ENCODE measurements at places on chromosomes 7 and 10.

- no peak for DNase-seq
These were observed 69.5 kb downstream of the STK17A start for GRCh38 chr7:43652364-43652763.

DNA sequence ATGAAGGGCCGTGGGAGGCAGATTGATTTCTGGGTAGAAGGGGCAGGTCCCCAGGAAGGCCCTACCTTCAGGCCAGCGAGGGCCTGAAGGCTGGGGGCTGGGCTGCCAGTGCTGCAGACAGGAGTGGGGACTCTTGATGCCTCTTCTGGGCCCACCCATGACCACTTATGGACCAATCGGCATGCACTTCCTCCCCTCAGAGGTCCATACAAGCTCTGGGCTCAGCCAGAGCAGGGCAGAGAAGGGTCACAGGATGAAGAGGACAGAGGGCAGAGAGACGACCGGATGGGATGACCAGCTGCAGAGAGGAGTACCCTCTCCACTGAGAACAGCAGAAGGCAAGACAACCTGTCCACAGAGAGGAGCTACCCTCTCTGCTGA lies 120.1 kb downstream of the DYNC2I1 start:
- no peak for DNase-seq

DNA sequence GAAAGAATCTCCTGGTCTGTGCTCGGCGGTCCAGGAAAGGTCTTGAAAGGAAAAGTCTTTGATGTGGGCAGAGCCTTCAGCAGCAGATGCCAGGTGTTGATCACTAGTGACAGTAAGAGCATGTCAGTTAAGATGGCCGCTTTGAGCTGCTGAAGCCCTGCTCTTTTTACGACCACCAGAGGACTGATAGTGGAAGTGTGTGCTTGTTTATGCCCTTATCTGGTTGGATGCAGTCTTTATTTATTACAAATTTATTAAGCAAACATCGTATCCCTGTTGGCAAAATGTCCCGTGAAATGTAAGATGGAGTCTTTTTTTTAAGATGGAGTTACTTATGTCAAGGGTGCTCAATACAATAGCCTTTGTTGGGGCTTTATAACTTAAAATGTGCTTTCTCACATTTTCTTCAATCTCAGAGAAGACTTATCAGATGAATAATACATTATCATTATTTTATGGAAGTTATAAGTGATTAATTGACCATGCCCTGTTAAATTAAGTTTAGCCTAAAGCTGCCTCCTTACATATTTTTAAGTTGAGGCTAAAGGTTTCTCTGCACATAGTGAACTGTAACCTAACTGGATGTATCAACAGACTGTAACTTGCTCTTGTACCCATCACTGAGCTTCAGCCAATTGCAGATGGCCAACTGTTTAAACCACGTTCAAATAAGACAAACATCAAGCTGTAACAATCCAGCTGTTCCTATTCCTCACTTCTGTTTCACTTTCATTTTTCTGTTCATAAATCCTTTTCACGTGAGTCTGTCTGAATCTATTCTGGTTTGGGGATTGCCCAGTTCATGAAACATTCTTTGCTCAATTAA lies 97.4 kb upstream of the PIK3CG start:
- DNase-seq, result peak; percentile 52

GRCh38 chr7:39406467-39406866 lies 159.7 kb upstream of the YAE1 start:
- no peak for DNase-seq

DNA sequence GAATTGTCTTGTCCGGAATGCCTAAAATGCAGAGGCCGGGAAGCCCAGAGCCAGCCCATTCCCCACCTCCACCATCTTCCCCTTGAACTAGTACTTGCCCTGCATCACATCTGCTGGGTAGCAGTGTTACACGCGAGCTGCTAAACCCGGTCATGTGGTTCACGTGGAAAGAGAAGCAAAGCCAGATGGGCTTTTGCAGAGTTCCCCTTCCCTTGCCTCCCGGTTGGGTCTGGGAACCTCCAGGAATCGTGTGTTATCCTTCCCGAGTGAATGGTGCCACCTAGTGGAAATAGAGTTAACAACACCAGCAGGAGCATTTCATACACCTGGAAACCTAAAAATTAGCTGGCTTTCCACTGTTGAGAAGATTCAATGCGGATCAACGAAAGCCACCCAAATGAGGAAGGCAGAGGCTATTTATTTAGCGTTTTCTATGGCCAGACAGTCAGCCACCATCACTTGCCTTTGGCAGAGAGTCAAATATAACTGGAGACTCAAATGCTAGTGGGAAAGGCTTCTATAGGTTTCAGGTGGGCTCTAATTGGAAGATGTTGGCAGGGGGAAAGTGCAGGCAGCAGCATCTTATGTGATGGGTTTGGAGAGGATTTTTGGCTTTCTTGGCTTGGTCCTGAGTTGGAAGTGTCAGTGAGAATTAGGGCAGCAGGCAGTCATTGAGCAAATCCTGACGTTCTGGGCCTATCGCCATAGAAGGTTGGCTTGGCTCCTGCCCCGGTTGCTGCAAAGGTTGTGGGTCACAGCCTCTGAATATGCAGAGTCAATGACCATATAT lies 12.9 kb upstream of the DENND2A start:
- DNase-seq, result peak; percentile 77

GRCh38 chr10:70917635-70918034 lies 29.3 kb upstream of the PCBD1 start:
- no peak for DNase-seq

DNA sequence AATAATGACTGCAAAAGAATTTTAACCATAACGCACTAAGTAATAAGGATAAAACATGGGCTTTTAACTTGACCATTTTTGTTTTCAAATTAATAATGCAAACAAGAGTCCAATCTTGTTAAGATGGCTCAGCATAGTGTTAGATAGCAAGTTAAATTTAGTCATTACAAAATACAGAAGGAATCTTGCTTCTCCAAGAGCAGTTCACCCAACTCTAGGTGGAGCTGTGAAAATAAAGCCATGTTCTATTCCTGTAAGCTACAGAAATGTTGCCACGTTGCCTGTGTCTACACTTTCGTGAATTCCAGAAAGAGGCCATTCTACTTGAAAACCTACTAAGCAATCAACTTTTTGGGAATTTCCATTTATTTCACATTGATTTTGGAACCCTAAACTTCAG lies 191.9 kb downstream of the SFMBT2 start:
- DNase-seq, result peak; percentile 21

GRCh38 chr7:108010377-108010776 lies 7.4 kb upstream of the LAMB1 start:
- DNase-seq, result no peak

DNA sequence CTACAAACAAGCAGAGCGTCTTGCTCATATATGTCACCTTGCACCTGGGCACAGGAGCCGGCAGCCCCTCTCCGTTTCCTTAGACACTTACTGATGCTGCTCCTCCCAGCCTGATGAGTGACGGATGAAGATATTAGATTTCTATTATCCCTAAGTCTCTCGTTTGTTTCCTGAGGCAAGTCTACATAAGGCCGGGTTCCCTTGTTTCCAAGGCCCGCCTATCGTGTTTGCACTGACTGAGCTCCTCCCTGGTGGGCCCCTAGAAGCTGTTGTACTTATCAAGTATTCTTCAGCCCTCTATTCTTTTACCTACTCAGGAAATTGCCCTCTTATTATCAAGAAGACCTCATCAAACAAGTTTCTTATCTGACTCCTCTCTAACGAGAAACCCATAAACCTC lies 18.5 kb downstream of the SH3PXD2A start:
- DNase-seq, result no peak

GRCh38 chr10:79077488-79078173 lies 8.9 kb downstream of the ZMIZ1 start:
- no peak for DNase-seq

DNA sequence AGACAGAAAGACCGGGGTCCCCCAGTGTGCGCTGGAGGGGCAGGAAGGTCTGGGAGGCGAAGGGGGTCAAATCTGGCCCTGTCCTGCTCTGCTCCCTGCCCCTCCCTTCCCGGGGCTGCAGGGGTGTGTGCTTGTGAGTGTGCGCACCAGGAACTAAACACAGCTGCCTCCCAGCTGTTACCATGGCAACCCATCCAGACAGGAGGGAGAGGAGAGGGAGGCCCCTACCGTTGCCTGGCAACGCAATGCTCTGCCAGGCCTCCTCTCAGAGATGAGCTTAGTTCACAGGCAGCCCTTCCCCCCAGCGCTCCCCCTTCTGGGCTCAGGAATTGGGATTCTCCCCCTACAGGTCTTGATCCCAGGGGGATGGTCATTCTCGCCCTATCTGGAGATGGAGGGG lies 6.1 kb downstream of the NYAP1 start:
- DNase-seq, result peak; percentile 83

DNA sequence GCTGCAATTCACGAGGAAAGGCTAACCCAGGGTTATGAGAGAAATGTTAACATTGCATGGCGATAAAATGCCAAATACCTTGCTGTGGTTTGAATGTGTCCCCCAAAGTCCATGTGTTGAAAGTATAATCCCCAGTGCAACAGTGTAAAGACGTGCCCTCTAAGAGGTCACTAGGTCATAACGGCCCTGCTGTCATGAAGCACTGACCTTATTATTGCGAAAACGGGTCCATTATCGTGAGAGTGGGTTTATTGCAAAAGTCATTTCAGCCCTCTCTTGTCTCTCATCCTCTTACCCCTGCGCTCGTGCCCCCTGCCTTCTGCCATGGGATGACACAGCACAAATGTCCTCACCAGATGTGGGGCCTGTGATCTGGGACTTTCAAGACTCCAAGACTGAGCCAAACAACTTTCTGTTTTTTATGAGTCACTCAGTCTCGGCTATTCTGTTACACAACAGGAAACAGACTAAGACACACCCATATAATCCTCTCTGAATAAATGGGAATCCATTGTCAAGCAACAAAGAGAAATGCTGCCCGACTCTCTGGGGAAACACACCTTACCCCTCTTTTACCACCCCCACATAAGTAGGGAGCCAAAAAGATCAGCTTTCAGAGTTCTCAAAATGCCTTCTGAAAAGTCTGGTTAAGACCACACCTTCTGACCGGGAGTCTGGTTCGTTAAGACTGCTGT lies 73.1 kb upstream of the UCN3 start:
- DNase-seq, result peak; percentile 92

DNA sequence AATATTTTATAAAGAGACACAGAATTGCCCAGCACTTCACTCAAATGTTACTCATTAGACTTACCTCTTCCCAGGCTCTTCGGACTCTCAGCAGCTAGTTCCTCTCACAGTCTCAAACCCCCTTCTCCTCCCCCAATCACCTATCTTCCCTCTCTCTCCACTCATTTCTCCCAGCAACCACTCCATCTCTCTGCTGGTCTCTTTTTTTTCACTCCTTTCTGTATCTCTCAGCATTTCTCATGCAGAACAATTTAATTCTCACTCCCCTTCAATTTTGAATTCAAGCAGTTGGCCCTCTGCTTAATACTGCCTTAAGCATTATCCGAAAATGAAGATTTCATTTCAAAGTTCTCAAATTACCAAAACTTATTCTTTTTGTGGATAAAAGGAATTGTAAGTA lies 34.4 kb upstream of the CAV2 start:
- DNase-seq, result no peak

DNA sequence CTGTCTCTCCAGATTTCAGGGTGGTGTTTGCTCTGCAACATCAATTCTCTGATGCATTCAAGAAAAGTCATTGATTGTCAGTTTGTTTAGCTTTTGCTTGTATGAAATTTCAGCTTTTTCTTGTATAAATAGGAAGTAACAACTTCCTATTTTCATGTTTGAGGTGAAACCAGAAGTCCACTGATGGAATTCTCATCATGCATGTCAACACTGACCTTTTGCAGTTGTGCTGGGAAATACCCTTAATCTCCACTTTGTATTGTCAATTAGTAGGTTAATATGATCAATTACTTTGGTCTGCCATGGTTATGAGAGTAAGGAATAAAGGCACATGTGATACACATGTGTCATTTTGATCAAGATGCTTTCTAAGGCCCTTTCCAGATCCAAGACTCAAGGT lies 208.8 kb upstream of the HPS1 start:
- DNase-seq, result no peak

GRCh38 chr10:60123668-60124067 lies 217.3 kb upstream of the CCDC6 start:
- peak; percentile 57 for DNase-seq

DNA sequence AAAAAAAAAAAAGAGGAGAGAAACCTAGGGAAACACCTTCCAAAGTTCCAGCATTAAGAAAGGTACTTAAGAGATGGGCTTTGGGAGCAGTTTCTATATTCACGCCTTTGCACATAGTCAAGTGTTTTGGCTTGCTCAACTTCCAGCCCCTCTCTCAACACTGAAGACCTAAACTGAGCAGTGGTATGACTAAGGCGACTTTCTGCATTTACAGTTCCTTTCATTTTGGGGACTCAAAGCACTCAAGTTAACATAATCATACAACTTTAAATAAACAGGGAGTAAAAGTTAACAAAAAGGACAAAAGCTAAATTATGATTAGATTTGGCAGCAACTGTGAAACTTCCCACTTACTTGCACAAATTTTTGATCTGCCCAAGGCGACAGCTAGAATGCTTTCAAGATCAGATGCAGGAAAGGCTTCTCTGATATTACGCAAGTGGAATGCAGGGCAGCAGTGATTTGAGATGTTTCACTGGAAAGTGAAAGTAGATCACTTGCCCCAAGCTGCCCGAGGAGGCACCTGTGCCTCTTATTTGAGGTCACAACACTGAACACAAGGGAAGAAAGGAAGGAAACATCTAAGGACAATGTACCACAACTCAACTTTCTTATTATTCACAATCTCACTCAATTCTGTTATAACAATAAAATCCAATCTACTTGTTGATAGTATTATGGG lies 199.5 kb downstream of the SKAP2 start:
- peak; percentile 23 for DNase-seq

DNA sequence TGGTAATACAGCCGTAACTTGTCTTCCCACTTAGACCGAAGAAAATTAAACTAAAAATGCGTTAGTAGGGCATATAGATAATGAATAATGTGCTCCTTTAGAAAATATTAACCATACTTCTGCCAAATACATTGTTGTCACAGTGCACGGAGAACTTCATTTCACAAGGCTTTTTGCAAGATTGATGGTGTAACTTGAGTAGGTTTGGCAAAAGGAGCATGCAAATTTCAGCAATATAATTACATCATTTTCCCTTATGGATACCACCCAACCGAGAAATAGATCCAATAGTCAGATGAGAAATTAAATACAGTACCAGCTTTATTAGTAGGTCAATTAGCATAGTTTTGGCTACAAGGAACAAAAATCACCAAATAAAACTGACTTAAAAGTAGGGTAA lies 792.6 kb upstream of the C7orf33 start:
- no peak for DNase-seq

DNA sequence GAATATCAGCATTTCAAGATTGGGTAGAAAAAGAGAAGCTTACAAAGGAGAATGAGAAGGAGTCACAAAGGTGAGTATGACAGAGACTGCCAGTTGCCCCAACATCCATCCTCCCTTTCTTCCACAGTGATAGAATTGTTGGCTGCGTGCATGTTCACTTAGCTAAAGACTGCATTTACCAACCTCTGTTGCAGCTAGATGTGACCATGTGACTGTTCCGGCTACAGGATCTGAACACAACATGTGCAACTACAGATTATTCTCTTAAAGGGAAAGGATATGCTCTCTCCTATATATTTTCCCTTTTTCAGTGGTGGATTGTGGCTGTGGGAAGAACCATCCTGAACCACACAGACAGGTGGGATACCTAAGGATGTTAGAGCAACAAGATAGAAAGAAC lies 60.5 kb upstream of the ZNRF2 start:
- DNase-seq, result no peak
